ENCODE measurements at places on chromosomes 16 and 17.
A peak's percentile ranks its signal among the peaks of the same experiment; 100 is the strongest.

- no peak for DNase-seq
Measured at GRCh38 chr16:47781673-47782072, 320.5 kb downstream of the PHKB start.

GRCh38 chr17:74215342-74215727 is 2.0 kb downstream of the TTYH2 start:
- no peak for DNase-seq

- DNase-seq, result peak; percentile 83
Measured at GRCh38 chr17:8162233-8162996, at the start of gene VAMP2. VAMP2 (minus strand) TSS chr17:8162948; CDS start chr17:8162879, 69 bp downstream.

- no peak for DNase-seq
Measured at GRCh38 chr17:8939496-8940334, 25.8 kb downstream of the PIK3R5 start.

DNA sequence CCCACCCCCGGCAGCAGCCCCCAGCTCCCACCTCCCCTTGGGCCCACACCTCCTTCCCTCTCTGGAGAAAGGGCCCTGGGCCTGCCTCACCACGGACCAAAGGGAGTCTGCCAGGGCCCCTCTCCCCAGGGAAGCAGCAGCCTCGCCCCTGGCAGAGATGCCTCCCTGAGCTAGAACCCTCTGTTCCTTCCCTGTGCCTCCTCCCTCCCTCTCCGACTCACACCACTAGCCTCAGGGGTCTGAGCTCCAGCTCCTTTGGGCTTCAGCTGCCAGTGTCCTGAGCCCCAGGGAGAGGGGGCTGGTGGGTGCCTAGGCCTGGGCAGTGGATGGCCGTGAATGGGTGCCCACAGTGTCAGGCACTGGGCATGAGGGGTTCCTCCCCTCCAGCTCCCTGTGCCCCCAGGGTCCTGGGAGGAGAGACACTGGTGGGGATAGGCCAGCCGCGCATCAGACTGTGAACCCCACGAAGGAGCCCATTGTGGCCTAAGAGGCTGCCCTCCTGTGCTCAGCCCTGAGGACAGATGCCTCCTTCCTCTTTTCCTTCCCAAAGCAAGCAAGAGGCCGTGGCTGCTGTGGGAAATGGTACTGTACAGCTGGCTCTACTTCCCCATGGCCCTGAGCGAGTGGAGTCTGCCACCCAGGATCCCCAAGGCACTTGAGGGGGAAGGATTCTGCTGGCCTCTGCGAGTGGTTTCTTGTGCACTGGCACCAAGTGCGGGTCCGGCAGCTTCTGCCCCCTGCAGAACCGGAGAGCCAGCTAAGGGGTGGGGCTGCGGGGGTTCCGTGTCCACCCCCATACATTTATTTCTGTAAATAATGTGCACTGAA is 20.7 kb downstream of the MMP15 start:
- DNase-seq, result no peak

GRCh38 chr16:48054881-48055601 is 100.8 kb downstream of the ABCC12 start:
- DNase-seq, result no peak

DNA sequence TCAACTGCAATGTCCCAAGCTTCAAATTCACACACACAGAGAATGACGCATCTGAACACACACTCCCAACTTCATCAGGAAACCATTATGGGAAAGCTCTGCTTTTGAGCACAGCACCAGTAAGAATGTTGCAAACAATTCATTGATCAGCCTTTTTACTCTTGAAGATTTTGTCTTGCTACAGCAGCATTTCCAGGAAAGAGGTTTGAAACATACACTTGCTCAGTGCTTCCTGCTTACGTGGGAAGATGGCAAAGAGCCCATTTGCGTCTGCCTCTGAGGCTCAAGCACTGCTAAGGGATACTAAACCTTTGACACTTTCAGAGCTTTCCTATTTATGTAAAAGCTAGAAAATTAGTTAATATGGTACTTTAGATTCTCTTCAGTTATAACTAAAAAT is 77.2 kb upstream of the MON1B start:
- DNase-seq, result no peak

DNA sequence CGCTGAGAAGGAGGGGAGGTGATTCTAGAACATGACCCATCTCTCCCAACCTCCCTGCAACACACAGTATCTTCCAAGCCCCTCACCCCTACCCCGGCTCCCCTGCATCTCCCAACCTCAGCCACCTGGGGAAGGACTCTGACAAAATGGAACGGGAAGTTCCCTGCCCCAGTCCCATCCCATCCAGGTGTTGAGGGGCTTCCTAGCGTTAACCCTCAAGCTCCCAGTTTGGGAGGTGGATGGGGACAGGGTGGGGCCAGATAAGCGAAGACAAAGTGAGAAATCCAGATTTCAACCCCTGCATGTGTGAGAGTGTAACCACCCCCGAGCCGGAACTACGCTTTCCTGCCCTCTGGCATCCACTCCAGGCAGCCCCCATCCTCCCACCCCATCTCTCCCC is 1.8 kb downstream of the ZSCAN10 start:
- DNase-seq, result no peak

- no peak for DNase-seq
Measured at GRCh38 chr17:51245535-51245934, 14.3 kb downstream of the MBTD1 start.

DNA sequence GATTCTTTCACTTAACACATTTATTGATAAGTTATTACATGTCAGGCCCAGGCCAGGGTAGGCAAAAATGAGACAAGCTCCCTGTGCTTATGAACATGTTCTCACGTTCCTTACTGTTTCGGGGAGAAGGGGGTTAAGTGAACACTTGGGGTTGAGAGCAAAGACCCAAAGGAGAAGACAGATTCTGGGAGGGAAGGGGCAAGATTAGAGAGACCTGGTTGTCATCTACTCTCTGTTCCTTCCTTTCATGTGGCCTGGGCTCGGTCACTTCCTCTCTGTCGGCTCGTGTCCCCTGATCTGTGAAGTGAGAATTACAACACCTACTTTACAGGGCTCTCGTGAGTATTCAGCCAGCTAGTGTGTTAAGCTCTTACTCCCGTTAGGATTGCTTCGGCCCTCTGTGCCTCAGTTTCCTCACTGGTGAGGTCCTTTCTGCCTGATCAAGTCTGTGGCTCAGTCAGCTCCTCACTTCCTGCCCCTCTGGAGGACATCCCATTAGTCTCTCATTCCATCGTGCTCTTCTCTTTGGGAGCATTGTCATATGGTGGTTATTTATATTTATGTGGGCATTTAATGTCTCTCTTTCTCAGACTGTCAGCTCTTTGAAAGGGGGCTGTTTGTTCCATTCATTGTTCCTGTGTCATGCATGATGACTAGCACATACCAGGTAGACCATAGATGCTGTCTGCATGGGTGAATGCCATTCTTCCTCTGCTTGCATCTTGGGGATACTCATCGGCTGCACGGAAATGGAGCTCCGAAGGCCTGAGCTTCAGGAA is 38.9 kb downstream of the PLCG2 start:
- no peak for DNase-seq

DNA sequence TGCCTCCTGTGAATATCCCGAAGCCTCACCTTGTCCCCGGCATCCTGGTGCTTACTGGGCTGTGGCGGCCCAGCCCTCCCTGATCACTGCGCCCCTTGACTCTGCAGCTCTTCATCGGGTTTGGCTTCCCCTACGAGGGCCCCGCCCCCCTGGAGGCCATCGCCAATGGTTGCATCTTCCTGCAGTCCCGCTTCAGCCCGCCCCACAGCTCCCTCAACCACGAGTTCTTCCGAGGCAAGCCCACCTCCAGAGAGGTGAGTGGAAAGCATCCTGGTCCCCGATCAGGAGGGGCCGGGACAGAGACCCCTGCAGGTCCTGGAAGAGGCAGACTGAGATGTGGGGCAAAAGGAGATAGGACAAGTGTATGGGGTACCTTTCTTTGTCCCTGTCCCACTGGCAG is 72.1 kb downstream of the MGAT5B start:
- no peak for DNase-seq

- no peak for DNase-seq
Measured at GRCh38 chr16:86997058-86997457, 320.1 kb downstream of the C16orf95 start.
